Stimulated activated CD8-positive, alpha-beta memory T cell treated with anti-CD3 and anti-CD28 coated beads, Interleukin-4, amount 100 ng/mL, for 24 hours (primary cell): ENCODE measurements at places on chromosomes 6 and 20.

DNA sequence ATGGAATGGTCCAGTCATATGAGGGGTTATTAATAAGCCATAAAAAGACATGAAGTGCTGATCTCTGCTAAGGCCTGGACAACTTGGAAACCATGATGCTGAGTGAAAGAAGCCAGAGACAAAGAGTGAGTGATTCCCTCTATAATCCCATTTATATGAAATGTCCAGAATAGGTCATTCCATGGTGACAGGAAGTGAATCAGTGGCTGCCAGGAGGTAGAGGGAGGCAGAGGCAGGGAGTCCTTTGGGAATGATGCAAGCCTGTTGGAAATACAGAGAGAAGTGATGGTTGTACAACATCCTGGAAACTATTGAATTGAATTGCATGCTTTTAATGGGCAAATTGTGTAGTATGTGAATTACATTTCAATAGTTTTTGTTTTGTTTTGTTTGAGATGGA is 26.4 kb downstream of the ANKRD60 start:
- no peak for DNase-seq

DNA sequence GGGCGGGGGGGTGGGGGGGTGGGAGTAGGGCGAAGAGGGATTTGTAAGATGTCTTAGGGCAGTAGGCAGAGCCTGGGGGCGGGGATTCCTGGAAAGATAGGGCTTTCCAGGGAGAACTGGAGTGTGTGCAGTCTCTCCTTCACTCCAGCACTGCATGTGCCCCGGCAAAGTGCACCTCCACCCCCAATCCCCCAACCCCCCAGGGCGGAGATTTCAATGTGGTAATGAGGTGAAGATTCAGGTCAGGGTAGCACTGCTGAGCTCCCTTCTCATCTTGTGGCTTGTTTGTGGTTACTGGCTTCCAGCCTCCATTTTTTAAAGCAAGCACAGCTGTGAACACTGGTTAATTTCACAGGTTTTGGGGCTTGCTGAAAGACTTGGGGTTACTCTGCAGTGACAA is 5.9 kb downstream of the TMEM239 start:
- DNase-seq: peak; percentile 23

DNA sequence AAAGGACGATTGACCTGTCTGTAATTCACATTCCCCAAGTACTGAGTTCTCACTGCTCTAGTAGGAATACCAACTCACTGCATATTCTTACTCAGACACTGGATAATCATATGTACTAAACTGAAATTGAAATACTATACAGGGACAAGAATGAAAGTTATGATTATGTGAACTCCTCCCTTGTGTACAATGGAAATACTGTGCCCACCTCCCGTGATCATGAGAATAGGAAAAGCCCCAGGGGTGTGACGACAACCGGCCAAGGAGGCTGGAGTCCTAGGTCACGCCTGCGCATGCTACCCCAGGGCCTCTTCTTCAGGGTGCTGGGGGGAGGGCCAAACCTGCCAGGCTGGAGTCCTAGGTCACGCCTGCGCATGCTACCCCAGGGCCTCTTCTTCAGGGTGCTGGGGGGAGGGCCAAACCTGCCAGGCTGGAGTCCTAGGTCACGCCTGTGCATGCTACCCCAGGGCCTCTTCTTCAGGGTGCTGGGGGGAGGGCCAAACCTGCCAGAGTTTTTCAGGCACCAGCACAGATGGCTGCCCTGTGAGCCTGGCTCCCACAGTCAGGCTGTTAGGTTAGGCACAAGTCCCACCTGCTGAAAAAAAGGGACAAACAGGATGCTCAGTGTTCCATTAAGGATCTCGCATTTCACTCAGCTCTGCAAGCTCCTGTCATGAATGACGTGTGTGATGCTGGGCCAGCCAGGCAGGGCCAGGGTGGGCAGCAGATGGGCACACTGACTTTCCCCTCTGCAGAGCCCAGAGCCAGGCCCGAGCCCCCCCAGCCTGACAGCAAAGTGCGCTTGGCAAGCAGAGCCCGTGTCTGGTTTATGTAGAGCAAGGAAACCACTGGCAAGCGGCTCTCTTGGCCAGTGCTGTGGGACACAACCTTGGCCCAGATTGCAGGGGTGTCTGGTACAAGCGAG is 107.7 kb downstream of the FOXF2 start:
- DNase-seq: no peak

DNA sequence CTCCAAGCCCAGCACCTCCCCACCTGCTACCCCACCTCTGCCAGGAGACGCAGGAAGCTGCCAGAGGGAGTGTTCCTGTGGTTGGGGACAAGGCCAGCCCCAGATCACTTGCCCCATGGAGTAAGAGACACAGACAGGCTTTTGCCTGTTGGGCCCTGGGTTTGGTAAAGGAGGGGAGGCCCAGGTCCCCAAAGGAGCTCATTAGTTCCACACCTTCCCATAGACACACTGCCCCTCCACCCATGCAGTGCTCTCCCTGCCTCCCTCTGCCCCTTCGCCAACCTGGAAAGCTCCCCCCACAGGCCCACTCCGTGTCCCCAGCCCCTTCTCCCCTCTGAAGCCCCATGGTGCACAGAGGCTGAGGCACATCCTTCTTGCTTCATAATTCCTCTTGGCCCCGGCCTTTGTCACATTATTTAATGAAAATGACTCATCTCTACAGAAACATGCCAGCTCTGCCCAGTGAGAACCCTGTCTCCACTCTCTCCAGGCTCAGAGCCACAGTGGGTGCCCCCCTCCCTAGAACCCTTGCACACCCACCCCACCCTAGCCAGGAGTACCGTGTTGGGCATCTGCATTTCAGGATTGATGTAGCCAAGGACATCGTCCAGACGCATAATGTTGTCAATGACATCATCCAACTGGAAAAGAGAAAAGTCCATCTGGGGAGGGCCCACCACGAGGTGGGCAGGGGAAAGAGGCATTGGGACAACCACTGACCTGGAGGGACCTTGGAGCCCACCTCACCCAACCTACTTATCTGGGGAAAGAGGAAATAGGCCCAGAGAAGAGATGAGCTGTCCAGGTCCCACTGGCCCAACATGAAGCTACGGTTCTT is 46.0 kb downstream of the TFEB start:
- DNase-seq: no peak

GRCh38 chr6:162951164-162951743 is 223.5 kb downstream of the PACRG start:
- no peak for DNase-seq

DNA sequence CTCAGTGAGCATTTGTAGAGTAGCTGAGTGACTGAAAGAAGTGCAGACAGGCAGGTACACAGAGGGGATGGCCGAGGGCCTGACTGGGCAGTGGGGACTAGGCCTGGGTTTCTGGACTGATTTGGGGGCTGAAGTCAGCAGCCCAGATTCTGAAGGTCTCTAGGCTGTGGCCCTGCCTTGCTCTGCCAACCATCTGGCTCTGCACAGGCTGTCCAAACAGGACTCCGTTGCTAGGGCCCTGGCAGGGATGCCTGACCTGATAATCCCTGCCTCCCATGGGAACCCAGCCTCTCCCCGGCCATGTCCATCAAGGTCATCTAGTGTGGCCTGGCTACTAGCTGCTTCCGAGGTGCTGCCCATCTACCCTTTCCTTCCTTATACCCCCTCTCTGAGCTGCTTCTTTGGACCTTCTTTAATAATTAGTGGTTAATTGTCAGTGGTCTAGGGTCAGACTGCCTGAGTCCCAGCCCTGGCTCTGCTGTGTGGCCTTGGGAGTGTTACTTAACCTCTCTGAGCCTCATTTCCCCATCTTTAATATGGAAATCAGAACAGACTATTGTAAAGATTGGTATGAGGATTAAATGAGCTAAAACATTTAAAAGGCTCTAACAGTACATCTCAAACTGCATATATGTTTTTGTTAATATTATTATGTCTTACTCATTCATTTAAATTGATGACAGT is 137.9 kb downstream of the VEGFA start:
- DNase-seq: no peak

- DNase-seq: no peak
Observed at GRCh38 chr6:64143101-64143500, 507.5 kb downstream of the PHF3 start.

GRCh38 chr6:143233554-143234285 is 173.0 kb downstream of the AIG1 start:
- no peak for DNase-seq
